ENCODE measurements at places on chromosomes 7 and 10.

GRCh38 chr7:28296571-28297483 is 115.5 kb upstream of the CREB5 start:
- DNase-seq: peak; percentile 24

- no peak for DNase-seq
Observed at GRCh38 chr10:32263300-32263699, 83.7 kb downstream of the EPC1 start.

- no peak for DNase-seq
Observed at GRCh38 chr10:31761156-31761555, 167.5 kb downstream of the ARHGAP12 start.

GRCh38 chr10:3238115-3238871 is 65.7 kb upstream of the PITRM1 start:
- DNase-seq: no peak

All from germinal center (tissue), 1 donor.